IPS-NIHi11 (cell line): ENCODE measurements at places on chromosomes 11 and 22.

- DNase-seq: no peak
These were observed 63.7 kb downstream of the CYTH4 start for GRCh38 chr22:37345863-37346504.

- peak; percentile 87 for DNase-seq
These were observed 6.3 kb downstream of the CEND1 start for GRCh38 chr11:783581-784015.

GRCh38 chr11:32381179-32381578 is 54.2 kb downstream of the WT1 start:
- DNase-seq: no peak

GRCh38 chr11:57239348-57239747 is 2.3 kb upstream of the APLNR start:
- no peak for DNase-seq

- DNase-seq: no peak
These were observed at the start of gene SEC14L3 for GRCh38 chr22:30471616-30472318. Gene SEC14L3, minus strand, starts transcription at chr22:30472017. Its CDS starts 59 bp downstream, at chr22:30471958.

GRCh38 chr11:113885897-113886296 is 10.5 kb upstream of the USP28 start:
- DNase-seq: no peak

DNA sequence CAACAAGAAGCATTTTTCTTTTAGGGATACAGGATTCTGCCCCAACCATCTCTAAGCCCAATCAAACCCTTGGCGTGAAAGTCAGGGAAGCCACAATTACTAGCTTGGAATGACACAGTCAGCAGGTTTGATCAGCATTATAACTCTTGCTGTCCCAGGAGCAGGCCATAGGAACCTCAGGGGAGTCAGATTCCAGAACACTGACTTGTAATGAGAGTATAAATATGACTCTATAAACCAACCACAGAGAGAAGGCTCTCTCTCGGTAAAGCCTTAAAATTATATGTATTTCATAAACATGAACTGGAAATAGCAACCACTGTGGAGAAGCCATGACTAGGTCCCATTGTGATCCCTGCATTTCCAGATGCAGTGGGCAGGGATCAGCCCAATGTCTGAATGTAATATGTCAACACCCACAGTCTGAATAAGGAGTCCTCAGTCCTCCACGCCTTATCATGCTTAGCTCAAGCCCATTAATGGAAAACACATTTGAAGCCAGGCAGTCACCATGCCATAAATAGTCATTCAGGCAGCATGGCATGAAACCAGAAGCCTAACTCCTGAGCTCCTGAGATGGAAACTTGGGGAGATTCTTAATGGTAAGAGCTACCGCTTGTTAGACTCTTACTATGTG is 99.1 kb upstream of the MTNR1B start:
- no peak for DNase-seq

- peak; percentile 89 for DNase-seq
These were observed 565 bp downstream of the GAS2L1 start for GRCh38 chr22:29306835-29307595.

- DNase-seq: peak; percentile 98
These were observed at the start of gene CTNND1 for GRCh38 chr11:57761301-57762234. Gene CTNND1, plus strand, starts transcription at chr11:57761802. Its CDS starts 29,677 bp downstream, at chr11:57791479.

GRCh38 chr22:41425660-41426365 is 20.8 kb downstream of the TOB2 start:
- no peak for DNase-seq

GRCh38 chr22:47328550-47329243 is 566.2 kb downstream of the TBC1D22A start:
- DNase-seq: no peak

- DNase-seq: no peak
These were observed 37.1 kb upstream of the CRYBB3 start for GRCh38 chr22:25162561-25162960.

DNA sequence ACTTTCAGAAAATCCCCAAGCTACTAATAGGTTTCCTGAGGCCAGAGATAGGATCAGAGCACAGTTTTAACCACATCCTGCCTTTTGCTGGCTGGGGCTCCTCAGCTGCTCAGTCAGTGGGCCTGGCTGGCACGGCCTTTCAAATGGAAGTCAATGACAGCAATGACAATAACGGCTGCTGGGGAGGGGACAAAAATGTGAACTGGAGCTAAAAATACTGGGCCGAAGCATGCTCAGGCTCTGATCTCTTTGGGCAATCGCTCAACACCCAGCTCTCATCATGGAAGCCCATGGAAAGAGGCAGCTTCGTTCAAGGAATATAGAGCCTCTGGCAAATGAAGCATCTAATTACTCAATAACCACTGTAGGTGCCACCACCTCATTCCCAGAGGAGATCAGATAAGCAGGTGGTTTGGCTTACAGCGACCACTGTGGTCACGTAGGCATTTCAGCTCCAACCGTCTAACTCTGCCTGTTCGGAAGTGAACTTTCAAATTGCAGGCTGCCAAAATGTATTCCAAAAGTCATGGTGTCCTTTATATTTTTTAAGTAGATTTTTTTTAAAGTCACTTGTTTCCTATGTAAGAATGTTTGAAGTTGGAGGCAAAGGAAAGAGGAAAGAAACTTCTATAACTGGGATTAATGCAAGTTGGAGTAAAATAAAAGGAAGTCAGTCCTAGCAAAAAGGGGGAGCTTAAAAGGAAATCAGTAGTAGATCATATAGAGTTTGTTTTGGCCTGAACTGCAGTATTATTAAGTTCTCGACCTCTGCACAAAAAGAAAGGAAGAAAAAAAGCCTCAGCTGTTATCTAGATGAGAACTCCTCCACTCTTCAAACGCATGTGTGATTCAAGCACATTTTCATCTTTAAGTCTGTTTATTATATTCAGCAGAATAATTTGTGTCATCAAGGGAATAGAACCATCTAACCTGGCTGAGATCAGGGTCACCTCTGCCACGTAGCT is 14.1 kb downstream of the WT1 start:
- no peak for DNase-seq

- DNase-seq: peak; percentile 90
These were observed at the start of gene BSX for GRCh38 chr11:122981388-122982264. Gene BSX, minus strand, starts transcription at chr11:122981834. Its CDS starts 163 bp downstream, at chr11:122981671.

DNA sequence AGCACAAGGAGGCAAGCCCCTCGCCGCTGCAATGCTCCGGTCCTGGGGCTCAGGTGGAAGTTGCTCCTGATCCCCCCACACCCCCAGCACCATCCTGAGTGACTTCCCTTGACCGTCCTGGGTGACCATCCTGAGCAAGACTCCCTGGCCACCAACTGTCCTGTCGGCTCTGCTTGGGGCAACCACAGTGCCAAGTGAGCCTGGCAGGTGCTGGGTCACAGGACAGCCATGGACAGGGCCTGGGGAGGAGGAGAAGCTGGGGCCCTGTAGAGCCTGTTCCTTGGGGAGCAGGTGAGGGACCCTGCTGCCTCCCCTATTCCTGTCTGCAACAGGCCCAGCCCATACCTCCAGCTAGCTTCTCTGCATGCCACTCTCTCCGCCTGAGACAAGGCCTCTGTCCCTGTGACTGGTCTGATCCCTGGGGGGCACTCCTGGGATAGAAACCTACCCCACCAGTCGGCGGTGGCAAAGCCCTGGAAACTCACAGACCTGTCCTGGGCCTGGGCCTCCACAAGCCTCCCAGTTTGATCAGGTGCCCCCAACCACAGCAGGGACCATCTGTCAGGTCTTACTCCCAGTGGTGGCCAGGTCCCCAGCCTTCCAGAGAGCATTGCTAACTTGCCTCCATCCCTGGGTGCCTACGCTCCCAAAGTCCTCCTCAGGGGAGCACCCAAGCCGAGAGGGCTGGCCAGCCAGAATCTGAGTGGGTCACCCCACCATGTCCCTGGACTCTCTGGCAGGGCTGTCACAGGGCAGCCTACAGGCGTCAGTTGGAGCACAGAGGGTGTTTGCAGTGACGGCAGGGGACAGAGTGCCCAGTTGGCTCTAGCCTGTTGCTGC is 68.7 kb upstream of the WNT7B start:
- no peak for DNase-seq

GRCh38 chr11:64900263-64900678 is 16.7 kb downstream of the ATG2A start:
- no peak for DNase-seq

DNA sequence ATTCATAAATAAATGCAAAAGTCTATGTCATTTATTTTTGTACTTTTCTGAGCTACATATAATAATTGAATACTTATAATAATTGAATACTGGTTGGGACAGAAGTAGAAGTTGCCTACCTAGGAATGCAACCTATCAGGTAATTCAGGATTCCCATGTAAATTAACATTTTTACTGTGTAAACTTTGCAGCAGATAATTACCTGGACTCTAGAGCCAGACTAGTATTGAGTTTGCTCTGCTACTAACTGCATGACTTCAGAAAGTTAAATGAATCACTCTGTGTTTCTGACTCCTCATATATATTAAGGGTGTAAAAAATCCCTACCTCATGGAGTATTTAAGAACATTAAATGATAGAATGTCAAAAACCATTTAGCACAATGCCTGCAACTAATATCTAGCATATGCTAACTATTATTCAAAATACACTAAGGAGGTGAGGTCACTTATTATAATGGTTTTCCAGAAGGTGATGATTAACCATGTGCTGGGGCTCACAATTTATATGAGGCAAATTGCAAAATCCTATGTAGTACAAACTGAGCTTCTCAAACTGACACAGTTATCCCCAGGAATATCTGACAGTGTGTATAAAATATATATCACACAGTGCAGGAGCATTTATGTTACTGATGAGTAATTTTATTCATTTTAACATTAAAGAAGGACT is 138.1 kb upstream of the ANO3 start:
- DNase-seq: no peak

- no peak for DNase-seq
These were observed 355 bp upstream of the AP1B1 start for GRCh38 chr22:29388759-29389090.

DNA sequence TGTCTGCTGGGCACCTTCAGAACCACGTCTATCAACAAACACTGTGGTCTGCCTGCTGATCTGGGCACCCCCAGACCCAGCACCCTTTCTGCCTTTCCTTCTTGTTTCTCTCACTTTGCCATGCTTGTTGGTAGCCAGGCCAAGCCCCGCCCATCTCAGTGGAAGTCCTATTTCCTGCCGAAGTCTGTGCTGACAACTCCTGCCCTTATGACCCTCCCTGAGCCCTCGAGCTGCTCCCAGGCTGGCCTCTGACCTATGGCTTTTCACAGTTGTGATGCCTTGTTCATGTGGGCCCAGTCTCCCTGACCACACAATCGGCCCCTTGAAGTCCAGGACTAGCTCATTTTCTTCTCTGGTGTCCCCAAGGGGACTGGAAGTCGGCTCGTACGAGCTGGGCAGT is 132.1 kb downstream of the DSCAML1 start:
- no peak for DNase-seq

DNA sequence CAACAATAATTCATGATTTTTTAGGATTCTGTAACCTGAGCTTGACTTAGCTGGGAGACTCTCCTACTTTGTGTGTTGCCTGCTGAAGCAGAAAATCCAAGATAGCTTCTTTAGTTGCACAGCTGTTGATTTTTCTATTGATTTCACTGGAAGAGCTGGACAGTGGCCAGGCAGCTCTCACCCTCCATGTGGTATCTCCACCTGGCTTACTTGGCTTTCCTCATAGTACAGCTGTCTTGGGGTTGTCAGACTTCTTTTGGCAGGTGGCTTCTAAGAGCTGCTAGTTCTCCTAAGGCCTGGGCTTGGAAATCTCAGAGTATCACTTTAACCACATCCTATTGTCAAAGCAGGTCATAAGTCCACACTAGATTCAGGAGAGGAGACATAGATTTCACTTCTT is 130.8 kb upstream of the SPON1 start:
- no peak for DNase-seq

GRCh38 chr11:45021692-45022141 is 71.0 kb upstream of the TP53I11 start:
- peak; percentile 52 for DNase-seq

- DNase-seq: no peak
These were observed 64.7 kb downstream of the PDE2A start for GRCh38 chr11:72609476-72609875.

DNA sequence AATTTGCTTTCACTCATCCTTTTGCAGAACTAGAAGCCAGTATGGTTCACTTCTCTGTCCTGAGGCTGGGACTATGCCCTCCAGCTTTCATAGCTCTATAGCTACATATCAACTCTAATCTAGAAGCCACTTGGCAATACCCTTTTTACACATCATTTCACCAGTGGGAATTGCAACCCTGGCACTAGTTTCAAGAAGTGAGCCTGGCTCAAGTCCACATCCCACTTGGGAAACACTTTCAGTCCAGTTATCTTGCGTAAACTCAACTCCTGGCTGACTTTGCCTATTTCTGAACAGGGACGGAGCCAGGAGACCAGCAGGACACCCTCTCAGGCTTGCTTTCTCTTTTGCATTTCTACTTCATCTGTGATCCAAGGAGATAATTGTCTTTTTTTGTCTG is 19.9 kb upstream of the FAT3 start:
- no peak for DNase-seq

- no peak for DNase-seq
These were observed 1074.9 kb downstream of the OPCML start for GRCh38 chr11:132457445-132457844.

GRCh38 chr11:128576555-128576954 is 10.8 kb downstream of the ETS1 start:
- DNase-seq: no peak
